ENCODE measurements at places on chromosomes 1 and 21.
A peak's percentile ranks its signal among the peaks of the same experiment; 100 is the strongest.

GRCh38 chr1:54173681-54174080, 20.9 kb upstream of the CDCP2 start:
- no peak for DNase-seq

- DNase-seq = no peak
Measured at GRCh38 chr21:25103500-25104207, 503.6 kb downstream of the MRPL39 start.

DNA sequence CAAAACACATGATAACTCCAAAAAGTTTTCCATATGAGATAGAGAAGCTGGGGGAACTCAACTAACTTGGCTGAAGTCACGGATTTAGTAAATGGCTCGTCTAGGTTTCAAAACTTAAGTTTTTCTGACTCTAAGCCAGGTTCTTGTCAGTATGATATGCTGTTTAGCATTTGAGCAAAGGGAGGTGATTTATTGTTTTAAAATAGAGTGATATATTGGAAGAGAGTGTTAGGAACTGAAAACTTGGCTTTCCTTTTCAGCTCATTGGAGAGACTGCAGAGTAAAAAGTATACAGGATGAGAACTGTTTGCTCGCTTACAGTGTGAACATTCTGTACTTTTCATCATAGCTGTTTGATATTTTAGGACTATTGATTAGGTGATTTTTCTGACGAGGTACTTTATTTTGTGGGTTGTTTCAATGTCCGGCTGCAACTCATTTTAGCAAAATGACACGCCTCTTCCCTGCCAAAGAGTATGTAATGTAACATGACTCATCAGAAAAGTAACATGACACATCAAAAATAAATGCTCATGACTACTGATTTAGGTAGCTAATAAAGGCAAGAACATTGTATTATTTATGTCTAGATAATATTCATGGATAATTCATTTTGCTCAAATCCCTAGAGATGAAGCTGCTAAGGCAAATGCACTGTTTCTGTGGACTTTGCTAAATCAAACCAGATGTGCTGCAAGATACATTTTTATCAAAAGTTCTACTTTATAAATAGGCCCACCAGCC, 355.1 kb downstream of the GPATCH2 start:
- no peak for DNase-seq

DNA sequence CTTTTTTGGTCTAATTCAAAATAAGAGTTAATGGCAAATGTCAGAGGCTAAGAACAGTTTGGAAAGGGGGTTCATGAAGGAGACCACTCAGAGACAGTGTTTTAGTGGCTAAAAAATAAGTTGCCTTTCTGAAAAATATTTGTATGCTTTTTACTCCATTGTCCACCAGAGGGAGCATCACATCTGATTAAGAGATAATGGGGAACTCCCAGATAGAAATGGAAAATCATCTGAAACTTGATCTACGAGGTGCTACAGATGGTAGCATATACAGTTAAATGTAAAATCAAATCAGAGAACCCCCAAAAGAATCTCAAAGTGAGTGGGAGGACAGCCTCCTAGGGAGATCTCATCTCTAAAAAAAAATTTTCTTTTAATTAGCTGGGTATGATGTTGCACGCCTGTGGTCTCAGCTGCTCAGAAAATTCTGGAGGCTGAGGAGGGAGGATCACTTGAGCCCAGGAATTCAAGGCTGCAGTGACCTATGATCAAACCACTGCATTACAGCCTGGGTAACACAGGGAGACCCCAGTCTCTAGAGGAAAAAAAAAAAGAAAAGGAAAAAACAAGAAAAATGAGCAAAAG, 9.7 kb downstream of the SMYD3 start:
- DNase-seq = peak; percentile 88

DNA sequence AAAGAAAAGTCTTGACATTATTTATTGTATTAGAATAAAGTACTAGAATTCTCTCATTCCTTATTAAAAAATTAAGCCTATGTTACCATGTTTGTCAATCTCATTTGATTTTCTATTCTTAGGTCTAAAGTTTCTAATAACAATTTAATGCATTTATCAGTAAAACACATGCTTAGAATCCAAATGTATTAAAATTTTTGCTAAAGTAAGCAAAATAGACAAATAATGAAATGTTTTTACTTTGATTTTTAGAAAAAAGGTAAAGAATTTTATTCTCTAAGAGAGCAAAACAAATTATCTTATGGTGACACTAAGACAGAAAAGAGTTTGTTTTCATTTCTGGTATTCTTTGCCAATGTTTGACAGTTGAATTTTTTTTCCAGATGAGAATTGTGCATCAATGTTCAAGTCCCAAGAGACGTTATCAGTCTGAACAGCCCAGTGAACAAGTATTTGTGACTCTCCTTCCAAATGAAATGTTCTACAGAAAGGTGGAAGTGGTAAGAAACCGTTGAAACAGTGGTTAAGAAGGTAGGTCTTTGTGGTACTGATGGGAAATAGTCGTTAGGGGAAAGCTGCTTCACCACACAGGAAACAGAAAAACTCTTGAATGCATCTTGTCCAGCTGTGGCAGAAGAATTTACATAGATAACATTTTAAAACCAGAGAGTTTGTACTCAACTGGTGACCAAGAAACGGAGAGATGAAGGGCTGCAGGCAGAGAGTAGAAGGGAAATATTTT, 402.5 kb downstream of the PTPRC start:
- DNase-seq = no peak
